ENCODE measurements at places on chromosomes 4 and X.
A peak's percentile ranks its signal among the peaks of the same experiment; 100 is the strongest.

- DNase-seq: no peak
These were observed 104.1 kb downstream of the ZAR1 start for GRCh38 chr4:48594180-48594579.

- no peak for DNase-seq
These were observed 767.5 kb downstream of the DMD start for GRCh38 chrX:32443841-32444240.

GRCh38 chr4:7464259-7464655 lies 29.5 kb upstream of the PSAPL1 start:
- no peak for DNase-seq

DNA sequence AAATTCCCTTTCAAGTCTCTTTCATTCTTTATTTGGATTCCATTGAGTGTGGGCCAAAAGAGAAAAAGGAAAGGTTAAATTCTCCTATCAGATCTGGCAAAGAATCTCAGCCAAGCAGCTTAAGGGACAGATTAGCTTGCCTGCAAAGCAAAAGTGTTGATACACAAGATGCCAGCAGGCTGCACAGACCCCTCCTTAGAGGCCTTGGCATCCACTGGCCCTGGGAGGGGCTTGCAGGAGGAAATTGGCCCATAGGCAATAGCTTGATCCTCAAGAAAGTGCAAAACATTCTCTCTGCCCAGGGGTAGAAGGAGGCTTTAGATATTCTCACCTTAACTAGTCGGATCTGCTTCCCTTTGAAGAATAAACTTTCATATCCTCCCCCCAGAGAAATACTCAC lies 300.4 kb upstream of the CPEB2 start:
- no peak for DNase-seq

DNA sequence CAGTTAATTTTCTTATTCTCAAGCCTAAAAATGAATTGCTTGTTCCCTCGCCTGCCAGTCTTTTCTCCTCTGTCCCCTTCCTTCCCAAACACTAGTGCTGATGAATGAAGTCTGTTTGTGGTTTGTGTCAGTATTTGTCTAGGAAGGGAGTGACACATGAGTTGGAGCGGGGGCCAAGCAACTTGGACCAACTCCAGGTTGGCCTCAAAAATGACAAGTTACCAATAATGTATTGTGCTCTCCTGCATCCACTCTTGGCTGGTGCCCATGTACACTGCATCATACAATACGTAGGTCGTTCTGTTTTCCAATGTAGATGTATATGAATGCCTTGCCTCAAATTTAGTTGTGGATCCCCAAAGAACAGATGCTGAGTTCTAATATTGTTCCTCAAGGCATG lies 223.0 kb upstream of the GPC4 start:
- DNase-seq: no peak

DNA sequence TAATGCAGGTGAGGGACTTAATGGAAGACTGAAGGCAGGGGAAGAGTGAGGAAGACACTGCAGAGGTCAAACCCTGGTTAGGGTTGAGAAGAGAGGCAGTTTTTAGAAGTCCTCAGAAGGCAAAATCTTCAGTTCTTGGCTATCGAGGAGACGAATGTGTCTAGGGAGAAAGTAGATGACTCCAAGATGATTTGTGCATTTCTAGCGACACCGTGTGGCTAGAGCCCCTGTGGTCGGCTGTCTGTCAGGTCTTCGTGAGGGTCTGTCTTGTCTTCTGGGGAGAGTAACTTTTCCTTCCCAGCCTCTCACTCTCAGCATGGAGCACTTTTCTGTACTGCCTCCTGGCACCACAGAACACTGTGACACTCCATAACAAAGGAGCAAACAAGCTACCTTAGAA lies 458.1 kb downstream of the STIM2 start:
- DNase-seq: no peak

- DNase-seq: no peak
These were observed 287.2 kb upstream of the CT83 start for GRCh38 chrX:116749943-116750342.

GRCh38 chr4:138162259-138162658 lies 79.9 kb downstream of the SLC7A11 start:
- DNase-seq: no peak

DNA sequence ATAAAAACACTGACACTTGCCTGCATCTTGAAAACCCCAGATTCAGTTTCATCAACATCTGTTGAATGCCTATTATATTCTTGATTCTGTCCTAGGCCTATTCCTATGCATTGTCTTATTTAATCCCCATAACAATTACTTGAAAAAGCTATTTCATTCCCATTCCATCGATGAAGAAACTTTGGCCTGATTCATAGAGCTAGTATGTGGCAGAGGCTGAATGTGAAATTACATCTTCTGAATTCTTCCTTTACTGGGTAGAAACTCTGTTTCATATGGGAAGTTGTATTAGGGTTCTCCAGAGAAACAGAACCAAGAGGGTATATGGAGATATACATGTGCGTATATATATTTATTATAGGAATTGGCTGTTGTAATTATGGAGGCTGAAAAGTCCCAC lies 35.0 kb upstream of the SLC4A4 start:
- no peak for DNase-seq

GRCh38 chr4:98838977-98839618 lies 89.8 kb downstream of the EIF4E start:
- DNase-seq: no peak

DNA sequence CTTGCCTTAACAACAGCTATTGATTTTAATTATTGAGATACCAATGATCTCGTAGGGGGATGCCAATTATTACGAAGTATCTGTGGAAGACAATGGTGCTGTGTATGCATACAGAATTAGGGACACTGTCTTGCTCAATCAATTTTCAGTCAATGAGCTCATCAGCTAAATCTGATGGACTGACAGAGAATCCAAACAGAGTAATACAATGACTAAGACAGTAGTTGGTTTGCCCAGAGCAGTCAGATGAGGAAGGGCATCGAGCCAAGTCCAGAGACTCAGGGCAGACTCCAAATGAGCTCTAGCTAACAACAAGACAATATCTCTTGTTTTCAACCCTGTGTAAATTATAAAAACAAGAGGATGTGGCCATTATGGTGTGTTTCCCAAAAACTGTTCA lies 14.7 kb upstream of the GSX2 start:
- DNase-seq: no peak

DNA sequence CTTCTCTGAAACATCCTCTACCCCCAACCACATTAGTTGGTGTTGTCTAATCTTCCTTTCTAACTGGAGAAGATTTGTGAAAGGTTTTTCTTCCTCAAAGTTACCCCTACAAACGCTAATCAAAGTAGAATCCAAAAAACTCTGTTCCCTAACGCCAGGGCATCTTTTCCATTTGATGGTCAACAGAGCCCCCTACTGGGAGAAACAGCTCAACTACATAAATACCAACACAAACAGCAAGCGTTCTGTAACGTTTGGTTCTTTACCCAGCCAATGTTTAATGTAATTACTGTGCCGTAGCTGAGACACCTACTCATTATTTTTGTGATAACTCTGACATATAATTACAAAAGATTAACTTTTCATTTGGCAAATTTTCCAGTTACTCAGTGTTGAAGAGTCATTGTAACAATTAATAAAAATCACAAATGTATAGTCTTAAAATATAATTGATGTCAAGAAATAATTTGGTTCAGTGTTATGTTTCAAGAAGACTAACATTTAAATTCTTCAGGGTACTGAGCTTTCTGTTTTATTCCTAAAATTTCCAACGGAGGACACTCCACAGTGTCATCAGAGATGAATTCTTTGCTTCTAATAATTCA lies 94.9 kb upstream of the TBC1D9 start:
- peak; percentile 14 for DNase-seq

GRCh38 chr4:168797194-168797593 lies 212.9 kb downstream of the CBR4 start:
- no peak for DNase-seq

GRCh38 chr4:3054169-3054759 lies 20.1 kb downstream of the HTT-AS start:
- no peak for DNase-seq

DNA sequence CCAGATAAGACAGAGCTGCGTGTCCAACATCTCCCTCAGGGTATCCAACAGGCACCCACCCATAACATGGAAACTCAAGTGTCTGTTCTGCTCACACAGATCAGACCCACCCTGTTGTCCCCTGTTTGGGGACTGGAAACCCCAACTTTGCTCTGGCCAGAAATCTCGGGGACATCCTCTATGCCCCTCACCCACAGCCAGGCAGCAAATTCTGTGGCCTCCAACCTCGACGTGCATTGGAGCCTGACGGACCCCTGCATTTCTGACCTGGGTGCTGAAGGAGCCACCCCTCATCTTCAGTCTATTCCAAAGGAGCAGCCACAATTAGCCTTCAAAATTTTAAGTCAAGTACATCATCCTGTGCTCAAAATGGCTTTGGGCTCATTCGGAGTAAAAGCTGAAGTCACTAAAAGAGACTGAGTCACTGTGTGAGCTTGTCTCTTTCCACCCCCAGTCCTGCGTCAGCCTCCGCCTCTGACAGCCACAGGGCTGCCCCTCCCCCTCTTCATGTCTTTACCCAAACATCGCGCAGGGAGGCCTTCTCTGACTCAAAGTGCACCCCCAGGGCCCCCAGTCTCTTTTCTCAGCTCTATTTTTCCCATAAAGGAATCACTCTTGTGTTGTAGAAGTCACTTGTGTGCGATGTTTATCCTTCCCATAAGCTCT lies 24.4 kb upstream of the PDE6B start:
- DNase-seq: peak; percentile 69

GRCh38 chr4:173360587-173361221 lies 10.1 kb upstream of the SAP30 start:
- no peak for DNase-seq

- DNase-seq: no peak
These were observed 4.4 kb downstream of the RGS12 start for GRCh38 chr4:3297066-3297859.

GRCh38 chrX:84467898-84468297 lies 34.4 kb downstream of the HDX start:
- no peak for DNase-seq

DNA sequence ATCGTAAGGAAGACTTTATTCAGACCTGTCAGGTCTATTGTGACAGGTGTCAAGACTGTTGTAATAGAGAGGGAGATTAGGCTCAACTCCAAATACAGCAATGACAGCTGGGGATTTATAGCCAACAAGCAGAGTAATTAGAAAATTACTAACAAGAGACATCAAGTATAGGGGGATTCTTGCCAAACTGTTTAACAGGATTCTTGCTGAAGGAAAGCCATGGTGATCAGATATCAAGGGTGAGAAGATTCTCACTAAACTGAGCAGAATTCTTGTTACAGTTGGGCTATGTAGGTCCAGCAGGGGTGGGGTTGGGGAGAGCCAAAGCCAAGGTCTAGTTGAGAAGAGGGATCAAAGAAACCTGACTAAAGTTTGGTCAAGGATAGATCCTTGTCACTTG lies 461.0 kb upstream of the GALNT7 start:
- DNase-seq: no peak
